Spinal cord (tissue), 10 donors: ENCODE measurements at places on chromosomes 5 and 9.

GRCh38 chr5:39201160-39201780, 18.1 kb downstream of the FYB1 start:
- DNase-seq = no peak

DNA sequence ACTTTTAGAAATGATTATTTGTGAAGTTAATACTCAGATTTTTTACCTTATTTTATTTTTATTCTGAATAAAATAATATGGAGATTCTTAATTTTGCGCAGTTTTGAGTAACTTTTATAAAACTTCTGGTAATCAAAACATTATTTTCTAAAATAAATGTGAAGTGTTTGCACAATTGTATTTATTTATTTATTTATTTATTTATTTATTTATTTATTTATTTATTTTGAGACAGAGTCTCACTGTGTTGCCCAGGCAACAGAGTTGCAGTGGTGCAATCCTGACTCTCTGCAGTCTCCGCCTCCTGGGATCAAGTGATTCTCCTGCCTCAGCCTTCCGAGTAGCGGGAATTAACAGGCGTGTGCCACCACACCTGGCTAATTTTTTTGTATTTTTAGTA, 73.5 kb downstream of the RPS6 start:
- DNase-seq = no peak

- DNase-seq = peak; percentile 37
Measured at GRCh38 chr5:165996201-165996875, 2295.1 kb upstream of the WWC1 start.

GRCh38 chr5:119315516-119315949, 40.3 kb upstream of the TNFAIP8 start:
- no peak for DNase-seq

DNA sequence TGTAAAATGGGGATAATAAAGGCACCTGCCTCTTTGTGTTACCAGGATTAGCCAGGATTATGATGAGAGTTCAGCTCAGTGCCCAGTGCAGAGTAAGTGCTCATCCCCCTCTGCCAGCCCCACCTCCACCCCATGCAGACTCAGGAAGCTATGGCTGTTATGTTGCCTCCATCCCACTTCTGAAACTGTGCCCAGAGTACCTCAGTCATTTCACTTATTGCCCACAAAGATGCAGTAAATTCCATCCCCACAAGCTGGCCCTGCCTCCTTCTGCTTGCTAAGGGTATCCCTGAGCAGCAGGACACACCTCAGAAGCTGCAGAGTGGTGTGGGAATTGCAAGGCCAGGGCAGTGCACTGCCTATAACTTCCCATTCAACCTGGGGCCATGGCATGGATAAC, 415.1 kb downstream of the SPOCK1 start:
- no peak for DNase-seq

- DNase-seq = no peak
Measured at GRCh38 chr9:72203205-72203803, 54.1 kb downstream of the GDA start.

- DNase-seq = no peak
Measured at GRCh38 chr9:6216951-6217350, 1.3 kb downstream of the IL33 start.
